Stimulated activated CD4-positive, alpha-beta T cell treated with anti-CD3 and anti-CD28 coated beads, Interleukin-4, amount 100 ng/mL, for 1 hour (primary cell): ENCODE measurements at places on chromosomes 16 and 17.
A peak's percentile ranks its signal among the peaks of the same experiment; 100 is the strongest.

DNA sequence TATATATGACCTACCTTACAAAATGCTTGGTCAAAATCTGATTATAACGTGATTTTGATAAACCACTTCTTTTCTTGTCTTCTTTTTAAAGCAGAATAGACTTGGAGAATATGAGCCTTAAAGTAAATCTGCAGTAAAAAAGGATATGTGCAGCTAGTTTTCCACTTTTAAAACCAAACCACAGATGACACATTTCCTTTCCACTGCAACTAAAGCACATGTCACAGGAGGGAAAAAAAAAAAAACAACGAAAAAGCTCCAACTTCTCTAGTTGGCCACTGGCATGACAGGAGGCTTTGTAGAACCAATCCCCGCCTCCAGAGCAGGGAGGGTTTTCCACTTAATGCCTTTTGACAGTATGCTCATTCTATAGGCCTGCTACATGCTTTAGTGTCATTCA is at the start of gene EVI2A:
EVI2A (minus strand) TSS at position 142 of the 400 bp plus-strand sequence. CDS start 2,609 bp downstream, outside the sequence.
- peak; percentile 65 for DNase-seq

DNA sequence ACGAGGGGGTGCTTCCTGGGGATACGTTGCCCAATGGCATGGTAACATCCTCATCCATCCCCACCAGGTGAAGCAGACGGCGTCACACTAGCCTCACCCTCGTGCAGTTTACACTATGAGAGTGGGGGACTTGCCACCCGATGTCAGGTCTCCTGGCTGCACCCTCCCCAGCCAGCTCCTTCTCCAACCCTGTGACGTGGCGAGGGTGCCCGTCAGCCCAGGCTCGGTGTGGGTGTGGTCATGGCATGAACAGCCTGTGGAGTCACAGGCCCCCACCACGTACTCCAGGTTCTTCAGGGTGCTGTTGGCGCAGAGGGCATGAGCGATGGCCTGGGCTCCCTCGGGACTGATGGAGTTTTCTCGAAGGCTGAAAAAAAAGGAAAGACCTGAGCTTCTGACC is 28.3 kb downstream of the NLRC3 start:
- no peak for DNase-seq

DNA sequence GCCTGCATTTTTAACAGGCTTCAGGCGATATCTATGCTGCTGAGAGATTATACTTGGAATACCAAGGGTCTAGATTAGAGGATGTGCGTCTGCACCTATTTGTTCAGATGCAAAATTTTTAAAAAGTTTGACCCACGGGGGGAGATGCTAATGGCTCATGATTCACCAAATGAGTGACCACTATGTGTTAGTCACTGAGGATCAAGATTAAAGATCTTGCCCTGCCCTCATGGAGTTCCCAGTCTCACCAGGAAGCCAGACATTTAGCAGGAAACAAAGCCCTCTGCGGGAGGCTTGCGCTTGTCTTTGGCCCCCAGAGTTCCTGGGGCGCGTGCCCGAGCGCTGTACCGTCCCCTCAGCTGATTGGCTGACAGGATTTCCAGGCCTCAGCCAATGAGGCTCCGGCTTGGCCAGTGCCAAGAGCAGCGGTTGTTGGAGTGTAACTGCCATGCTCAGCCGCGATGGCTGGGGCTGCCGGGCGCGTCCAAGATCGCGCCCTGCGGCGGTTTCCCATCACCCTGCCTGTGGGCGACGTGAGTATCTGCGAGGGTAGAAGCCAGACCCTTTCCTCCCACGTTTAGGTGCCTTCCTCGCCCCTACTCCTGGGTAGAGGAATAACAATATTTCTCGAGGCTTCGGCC is 4.5 kb upstream of the DDX19B start:
- DNase-seq = no peak

- DNase-seq = peak; percentile 76
Observed at GRCh38 chr17:40803617-40804082, 3.9 kb upstream of the KRT28 start.

GRCh38 chr16:88810912-88811768 is 588 bp downstream of the APRT start:
- DNase-seq = peak; percentile 72

DNA sequence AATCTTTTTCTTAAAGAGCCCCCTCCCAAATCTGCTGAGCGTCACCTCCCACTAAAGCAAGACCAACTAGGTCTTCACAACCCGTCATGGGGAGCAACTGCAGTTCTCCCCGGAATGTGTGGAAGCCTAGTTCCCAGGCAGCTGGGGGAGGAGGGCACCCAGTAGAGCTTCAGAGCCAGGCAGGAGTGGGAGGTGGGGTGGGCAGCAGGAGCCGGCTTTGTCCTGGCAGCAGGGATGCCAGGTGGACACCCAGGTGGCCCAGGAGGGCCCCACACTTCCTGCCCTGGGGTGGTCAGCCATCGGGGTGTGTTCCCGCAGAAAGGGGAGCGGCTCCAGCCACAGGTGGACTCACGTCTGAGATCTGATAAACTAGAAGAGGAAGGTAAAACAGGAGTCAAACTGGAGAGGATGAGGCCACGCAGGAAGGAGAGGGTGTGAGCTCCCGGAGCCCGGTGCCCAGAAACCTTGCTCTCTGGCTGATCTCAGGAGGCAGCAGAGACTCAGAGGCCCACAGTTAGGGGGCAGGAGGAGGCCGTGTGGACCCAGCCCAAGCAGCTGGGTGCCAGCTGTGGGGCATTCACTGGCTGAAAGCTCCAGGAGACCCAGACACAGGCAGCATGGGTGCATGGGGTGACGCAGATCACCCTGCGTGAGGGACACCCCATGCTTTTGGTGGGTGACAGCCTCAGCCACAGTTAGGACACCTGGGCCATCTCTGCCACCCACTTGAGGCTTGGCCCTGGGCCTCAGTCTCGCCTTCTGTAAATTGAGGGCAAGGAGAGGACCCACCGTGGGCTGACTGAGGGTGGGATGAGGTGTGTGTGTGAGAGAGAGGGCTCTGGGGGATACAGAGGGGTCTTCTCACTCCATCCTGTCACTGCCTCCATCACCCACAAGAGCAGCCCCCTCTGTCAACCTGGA is 260.8 kb upstream of the TNRC6C start:
- no peak for DNase-seq

- DNase-seq = no peak
Observed at GRCh38 chr16:55505333-55506015, 3.4 kb upstream of the LPCAT2 start.

- no peak for DNase-seq
Observed at GRCh38 chr16:75506107-75506506, 10.9 kb upstream of the CHST6 start.

DNA sequence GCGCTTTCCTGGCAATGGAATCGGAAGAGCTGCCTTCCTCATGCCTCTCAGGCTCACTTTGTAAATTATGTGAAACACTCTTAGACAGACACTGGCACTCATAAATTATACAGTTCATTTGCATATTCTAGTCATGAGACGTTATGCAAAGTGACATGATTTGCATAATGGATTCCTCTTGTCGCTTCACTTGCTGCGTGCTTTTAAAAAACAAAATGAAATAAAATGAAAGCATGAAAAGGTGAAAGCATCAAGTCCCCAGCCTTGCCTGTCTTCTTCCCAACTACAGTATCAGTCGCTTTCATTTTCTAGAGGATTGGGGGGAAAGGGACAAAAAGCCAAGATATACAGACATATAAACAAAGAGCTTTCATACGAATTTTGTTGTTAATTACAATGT is 252.8 kb upstream of the PMFBP1 start:
- no peak for DNase-seq

DNA sequence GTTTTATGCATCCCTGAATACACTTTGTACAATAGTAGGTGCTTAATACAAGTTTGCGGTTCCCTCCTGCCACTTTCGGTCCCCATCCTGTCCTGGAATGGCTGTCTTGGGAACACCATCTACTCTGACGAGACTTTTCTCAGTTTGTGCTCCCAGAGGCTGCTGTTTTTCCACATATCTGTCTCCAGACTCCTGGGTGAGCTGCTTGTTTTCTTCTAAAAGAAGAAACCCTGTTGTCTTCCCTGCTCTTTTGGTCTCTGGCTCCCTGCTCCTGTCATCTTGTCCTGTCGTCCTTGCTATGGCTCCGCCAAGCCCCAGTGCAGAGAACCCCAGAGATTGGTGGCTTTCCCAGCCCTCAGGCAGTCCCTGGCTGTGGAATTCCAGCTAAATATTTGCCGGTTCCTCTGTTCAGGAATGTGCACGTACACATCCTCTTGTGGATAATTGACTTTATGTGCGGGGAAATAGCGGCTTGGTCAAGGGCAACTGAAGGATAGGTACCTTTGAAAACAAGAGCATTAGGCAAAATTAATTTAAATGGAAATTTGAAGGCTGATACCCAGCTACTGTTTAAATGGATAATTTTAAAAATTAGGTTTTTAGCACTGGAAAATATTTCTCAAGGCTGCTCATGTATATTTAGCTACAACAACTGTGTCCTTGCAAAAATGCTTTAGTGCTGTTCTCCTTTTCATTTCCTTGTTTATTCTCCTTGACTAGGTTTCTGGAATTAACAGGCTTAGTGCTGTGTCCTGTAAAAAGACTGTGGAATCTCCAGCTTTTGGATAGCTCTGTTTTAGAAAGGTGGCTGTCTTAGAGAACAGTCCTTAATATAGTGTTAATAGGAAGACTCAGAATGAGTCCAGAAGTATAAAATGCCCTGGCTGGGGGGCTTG is 50.2 kb upstream of the SLC12A3 start:
- DNase-seq = no peak

DNA sequence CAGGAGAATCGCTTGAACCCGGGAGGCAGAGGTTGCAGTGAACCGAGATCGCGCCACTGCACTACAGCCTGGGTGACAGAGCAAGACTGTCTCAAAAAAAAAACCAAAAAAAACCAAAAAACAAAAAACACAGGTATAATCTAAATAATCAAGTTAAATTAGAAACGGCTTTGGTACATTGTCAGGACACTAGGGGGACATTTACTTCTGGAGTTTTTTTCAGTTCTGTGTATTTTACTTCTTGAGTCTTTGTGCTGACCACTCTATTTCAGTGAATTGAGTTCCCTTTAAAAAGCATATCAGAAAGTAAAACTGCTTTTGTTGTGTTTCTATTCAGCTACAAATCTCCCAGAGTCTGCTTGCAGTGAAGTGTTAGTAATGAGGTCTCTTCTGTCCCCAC is 36.3 kb downstream of the DHRS7B start:
- DNase-seq = no peak

DNA sequence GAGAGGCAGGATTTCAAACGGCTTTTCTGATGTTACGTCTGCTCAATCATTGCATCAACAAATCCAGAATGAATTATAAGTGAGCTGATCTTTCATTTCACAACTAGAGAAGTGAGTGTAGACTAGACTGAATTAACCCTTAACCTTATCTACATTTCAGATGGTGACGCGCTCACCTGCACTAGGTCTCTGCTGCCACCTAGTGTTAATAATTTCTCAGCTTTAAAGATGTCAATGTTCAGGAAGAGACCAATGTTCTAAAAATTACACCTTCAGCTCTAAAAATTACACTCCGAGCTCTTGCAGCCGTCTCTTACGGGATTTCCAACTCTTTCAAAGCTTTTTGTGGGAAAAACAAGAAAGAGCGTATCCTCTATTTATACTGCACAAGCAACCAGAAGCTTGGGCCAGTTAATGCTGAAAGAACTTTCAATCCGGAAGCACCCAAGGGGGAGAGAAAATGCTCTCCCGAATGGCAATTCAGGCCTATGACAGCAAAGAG is 88.2 kb upstream of the FA2H start:
- no peak for DNase-seq

- DNase-seq = no peak
Observed at GRCh38 chr17:46935658-46936266, 12.8 kb downstream of the GOSR2 start.

DNA sequence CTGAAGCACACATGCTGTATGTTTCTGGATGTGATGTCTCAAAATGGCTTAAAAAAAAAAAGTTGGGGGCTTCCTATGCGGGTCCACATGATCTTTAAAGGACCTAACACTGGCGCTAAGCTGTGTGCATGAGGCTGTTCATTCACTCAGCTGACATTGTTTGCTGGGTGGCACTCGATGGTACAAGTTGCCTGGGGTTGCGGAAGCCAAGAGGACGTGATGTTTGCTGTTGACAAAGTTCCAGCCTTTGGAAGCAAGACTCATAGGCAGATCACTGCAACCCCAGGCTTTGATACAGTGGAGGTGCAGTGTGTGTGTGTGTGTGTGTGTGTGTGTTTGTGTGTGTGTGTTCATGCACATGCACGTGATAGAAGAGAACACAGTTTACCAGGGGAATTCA is 29.5 kb upstream of the DNAI2 start:
- DNase-seq = no peak

GRCh38 chr17:28720247-28720996 is 637 bp downstream of the RPL23A start:
- DNase-seq = peak; percentile 37

- DNase-seq = no peak
Observed at GRCh38 chr17:77058016-77058415, 82.8 kb upstream of the SEC14L1 start.

- no peak for DNase-seq
Observed at GRCh38 chr16:67470359-67470758, 10.6 kb downstream of the ATP6V0D1 start.

DNA sequence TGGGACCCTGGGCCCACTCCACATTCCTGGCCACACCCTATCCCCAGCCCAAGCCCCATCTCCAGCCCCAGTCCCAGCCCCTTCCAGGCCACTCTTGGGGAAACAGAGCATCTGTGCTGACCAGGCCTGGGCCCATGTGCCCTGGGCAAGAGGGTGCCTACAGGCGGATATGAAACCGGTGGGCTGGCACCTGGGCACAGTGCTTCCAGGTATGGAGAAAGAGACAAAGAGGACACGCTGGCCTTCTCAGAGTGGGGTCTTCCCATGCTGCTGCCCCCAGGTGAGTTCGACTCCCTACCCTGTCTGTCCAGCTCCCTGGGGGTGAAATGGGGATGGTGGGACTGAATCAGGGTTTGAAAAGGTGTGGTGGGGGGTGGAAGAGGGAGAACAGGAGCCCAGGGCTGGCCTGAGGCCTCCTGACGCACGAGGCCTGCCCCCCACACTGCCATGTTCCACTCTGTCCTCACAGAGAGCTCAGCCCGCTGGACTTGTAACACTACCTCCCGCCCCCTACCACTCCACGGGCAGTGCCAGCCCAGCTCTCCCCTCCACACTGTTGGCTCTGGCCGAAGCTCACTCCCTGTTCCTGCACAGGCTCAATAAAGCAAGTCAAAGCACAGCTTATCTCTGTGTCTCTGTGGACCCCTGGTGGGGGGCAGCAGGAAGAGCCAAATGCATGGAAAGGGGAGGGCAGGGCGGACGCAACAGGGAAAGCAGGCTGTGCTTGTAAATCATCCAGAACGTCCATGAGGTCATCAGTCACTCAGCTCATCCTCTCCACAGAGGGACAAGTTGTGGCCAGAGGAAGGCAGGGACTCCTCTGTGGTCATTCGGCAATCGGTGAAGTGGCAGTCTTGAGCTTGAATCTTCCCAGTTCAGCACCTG is 71.1 kb upstream of the TMEM97 start:
- no peak for DNase-seq

- peak; percentile 56 for DNase-seq
Observed at GRCh38 chr16:58306327-58306726, 11.5 kb upstream of the PRSS54 start.

- DNase-seq = no peak
Observed at GRCh38 chr17:33201283-33201682, 91.8 kb downstream of the ASIC2 start.

GRCh38 chr17:876272-876671 is 94.1 kb downstream of the MRM3 start:
- DNase-seq = no peak

- no peak for DNase-seq
Observed at GRCh38 chr16:86158688-86159360, 259.9 kb downstream of the IRF8 start.

GRCh38 chr17:13244513-13244912 is 226.7 kb upstream of the ELAC2 start:
- DNase-seq = no peak
